Ammon's horn (tissue), 1 donor: ENCODE measurements at places on chromosomes 11 and 22.

DNA sequence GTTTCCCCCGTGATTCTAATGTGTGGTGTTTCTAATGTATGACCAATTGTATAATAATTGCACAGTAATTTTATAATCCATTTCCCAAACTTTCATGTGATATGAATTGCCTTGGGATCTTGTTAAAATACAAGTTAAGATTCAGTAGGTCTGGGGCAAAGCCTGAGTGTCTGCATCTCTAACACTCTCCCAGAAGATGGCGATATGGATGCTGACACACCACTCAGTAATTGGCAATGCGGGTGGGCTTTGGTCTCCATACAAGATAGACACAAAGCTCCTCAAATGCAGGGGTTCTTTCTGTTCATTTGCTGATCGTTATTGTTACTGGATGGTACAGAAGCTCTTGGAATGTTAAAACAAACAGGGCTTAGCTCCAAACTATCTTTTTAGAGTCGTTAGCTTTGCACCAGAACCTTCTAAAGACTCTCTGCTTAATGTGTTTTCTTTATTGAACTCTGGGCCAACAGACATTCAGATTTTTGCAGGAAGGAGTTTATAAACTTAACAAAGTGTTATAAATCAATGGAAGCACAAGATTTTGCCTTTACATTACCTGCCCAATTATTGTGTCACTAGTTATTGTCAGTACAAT, 45.4 kb upstream of the ANO3 start:
- peak; percentile 43 for DNase-seq

- DNase-seq, result no peak
These were observed 4.1 kb downstream of the SERPINH1 start for GRCh38 chr11:75565916-75566762.

DNA sequence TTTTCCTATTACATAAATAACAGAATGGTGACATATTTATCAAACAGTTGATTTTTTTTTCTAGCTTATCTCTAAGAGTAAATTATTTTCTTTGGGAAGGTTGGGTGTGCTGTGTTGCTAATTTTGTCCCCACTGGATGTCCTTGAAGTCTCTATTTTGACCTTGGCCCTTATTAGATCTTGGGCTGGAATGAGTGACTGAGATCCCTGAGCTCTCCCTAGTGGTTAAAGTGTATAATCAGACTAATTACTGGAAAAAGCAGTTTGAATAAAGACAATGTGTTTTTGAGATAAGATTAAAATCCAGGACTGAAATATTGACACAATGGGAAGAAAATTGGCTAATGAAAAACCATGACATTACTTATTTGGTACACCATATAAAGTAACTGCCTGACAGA, 56.1 kb downstream of the AASDHPPT start:
- DNase-seq, result no peak

GRCh38 chr22:30612789-30613188, 5.8 kb downstream of the TCN2 start:
- no peak for DNase-seq

DNA sequence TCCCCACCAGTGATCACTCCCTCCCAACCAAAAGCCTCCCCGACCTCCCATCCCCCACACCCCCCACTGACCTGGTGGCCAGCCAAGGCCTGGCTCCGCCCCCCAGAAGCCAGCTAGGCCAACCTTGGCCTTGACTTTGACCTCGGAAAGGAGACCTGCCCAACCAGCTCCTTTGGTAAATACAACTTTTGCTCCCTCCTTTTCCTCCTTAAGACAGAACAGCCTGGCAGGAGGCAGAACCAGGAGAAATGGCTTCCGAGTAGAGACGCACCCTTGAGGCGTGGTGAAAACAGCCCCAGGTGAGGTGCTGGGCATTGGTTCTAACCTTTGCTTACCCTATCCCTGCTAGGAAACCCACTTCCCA, 27.0 kb downstream of the PLEKHA7 start:
- no peak for DNase-seq

DNA sequence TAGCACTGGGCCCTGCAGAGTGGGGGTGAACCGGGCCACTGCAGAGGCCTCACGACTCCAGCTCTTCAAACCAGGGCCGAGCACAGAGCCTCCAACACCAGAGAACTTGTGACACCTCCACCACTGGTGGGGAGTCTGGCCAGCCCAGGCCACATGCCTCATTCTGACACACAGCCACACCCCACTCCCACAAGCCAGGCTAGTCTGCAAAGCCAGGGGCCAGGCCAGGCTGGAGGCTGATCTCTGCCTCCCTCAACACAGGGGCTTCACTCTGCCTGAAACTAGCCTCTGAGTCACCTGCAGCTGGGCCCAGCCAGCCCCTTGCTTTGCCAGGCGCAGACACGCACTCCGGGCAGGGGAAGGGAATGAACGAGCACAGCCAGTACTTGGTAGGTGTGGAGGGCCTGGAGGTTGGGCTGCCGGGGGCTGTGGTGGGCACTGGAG, 102.9 kb downstream of the MED15 start:
- no peak for DNase-seq

DNA sequence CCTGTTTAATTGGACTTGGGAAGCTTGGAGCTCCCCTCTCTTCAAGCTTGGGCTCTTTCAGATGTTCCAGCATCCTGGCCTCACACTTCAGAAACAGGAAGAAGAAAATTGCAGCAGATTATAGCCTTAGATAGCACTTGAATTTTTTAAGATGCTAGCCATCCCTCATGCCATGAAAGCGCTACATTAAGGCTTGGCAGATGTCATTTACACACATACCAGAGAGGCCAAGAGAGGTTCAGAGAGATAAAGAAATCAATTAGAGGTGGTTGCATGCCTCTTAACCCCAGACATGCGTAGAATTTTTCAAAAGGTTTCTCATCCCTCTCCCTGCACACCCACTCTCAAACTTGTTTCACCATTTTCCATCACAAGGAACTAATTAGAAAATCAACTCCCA, 31.9 kb upstream of the DBX1 start:
- DNase-seq, result no peak

DNA sequence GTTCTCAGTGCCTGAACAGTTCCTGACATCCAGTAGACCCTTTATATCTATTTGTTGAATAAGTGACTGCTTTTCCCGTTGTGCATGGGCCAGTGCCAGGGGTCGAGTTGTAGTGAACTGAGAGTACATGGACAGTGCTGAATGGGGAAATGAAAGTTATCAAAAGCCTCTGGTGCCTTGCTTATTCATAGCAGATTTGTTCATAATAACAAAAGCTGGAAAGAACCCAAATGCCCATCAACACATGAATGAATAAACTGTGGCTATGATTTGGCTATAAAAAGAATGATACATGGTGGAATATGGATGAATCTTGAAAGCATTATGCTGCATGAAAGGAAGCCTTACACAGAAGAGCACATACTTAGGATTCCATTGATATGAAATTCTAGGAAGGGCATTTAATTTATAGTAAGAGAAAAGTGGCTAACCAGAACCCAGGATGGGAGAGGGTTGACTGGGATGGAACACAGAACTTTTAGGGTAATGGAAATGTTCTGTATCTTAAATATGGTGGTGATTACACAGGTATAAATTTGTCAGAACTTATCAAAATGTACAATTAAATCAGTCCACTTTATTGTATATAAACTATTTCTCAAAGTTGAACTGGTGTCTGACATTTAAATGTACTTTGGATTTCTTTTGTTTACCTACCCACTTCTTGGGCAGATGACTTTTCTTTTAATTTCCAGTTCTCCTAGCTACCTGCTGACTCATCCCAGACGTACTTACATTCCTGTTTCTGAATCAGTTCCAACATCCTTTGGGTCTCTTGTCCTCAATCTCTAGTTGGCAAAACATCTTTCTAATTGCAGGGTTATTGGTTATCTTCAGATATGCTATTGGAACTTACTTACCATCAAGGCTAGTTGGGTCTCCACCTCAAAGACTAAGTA, 42.8 kb downstream of the PACS1 start:
- DNase-seq, result peak; percentile 29

DNA sequence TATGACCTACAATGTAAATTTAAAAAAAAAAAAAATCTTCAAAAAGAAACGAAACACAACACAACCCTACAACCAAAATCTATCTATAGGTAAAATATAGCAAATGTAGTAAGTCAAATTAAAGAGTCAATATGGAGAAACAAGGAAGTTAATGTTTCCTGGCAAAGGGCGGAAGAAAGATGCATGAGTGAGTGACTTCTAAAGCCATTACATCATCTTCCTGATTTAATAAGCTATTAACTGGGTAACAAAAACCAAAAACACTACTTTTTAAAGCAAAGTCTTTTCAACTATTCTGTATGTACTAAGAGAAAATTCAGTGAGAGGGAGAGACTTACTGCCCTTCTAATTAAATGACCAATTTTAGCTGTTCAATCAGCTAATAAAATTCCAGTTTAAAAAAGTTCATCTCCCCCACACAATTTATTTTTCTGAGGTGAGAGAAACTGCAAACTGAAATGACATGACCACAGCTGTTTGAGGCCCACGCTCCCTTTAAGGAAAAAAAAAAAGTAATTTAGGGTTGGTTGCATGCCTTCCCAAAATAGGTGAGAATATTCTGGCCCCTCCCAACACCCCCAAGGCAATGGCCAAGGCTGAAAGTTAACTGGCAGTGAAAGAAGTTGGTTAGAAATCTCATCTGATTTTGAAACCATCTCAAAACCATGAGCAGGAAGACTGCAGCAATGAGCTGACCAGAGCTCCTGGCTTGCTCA, 5.9 kb downstream of the SF1 start:
- no peak for DNase-seq

DNA sequence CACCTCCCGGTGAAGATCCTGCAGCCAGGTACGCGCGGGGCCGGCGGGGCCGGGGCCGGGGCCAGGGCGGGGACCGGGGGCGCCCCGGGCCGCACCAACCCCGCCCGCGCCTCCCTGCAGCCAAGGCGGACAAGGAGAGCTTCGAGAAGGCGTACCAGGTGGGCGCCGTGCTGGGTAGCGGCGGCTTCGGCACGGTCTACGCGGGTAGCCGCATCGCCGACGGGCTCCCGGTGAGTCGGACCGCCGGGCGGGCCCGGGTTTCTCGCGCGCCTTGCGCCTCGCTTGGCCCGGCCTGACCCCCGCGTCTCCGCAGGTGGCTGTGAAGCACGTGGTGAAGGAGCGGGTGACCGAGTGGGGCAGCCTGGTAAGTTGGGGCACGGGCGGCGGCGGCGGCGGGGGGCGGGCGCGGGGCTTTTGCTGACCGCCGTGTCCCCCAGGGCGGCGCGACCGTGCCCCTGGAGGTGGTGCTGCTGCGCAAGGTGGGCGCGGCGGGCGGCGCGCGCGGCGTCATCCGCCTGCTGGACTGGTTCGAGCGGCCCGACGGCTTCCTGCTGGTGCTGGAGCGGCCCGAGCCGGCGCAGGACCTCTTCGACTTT, 531 bp downstream of the PIM3 start:
- no peak for DNase-seq

DNA sequence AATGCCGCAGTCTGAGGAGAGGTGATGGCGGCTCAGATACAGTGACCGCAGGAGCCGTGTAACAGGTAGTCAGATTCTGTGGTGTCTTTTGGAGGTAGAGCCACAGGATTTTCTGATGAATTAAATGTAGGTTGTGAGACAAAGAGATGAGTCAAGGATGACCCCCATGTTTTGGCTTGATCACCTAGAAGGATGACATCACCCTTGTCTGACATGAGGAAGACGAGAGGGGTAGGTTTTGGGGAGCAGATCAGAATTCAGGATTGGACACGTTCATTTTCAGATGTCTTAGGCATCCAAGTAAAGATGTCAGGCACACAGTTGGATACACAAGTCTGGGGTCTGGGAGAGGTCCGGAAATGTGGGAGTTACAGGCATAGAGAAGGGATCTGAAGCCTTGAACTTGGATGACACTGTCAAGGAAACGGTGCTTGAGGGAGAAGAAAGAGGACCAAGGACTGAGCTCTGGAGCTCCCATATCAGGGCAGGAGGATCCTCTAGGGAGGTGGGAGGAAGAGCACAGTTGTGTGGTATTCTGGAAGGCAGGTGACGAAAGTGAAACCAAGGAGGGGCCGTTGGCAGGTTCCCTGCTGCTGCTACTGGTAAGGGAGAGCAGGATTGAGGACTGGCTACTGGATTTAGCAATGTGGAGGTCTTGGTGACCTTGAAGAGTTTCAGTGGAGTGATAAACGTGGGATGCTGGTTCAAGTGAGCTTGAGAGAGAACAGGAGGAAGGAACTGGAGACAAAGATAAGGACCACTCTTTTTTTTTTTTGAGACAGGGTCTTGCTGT, 12.6 kb upstream of the GDPD5 start:
- no peak for DNase-seq
